ENCODE measurements at places on chromosomes 2 and 18.

- DNase-seq = peak; percentile 24
Measured at GRCh38 chr2:112493858-112494648, 12.1 kb downstream of the TTL start.

DNA sequence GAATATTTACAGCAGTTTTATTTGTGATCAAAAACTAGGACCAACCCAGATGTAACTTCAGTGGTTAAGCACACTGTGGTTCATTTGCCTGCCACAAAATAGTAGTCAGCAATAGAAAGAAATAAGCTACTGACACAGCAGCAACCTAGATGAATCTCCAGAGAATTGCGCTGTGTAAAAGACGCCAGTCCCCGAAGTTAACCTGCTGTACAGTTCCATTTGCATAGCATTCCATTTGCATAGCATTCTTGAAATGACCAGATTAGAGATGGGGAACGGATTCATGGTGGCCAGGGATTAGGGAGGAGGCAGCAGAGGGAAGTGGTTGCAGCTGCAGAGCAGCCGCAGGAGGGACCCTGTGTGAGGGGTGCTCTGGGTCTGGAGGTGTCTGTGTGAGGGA is 39.3 kb upstream of the NFATC1 start:
- DNase-seq = no peak

- DNase-seq = no peak
Measured at GRCh38 chr2:159459279-159459678, 157.1 kb downstream of the BAZ2B start.

GRCh38 chr2:30684996-30685395 is 122.2 kb downstream of the CAPN13 start:
- no peak for DNase-seq

- DNase-seq = no peak
Measured at GRCh38 chr2:76197428-76197827, 486.7 kb upstream of the GCFC2 start.

DNA sequence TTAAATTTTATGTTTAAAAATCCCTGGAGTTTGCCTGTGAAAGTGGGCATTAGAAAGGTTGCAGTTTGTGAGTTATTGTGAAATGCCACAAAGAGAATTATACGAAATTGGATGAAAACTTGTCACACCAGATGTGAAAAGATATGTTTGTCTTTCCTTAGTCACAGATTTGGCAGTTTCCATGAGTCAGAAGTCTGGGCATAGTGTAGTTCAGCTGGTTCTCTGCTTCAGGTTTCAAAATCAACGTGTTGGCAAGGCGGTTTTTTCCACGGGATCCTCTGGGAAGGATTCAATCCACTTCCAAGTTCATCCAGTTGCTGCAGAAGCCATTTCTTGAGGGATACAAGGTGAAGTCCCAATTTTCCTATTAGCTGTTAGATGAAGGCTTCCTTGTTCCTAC is 658.0 kb upstream of the CDH2 start:
- DNase-seq = peak; percentile 3

DNA sequence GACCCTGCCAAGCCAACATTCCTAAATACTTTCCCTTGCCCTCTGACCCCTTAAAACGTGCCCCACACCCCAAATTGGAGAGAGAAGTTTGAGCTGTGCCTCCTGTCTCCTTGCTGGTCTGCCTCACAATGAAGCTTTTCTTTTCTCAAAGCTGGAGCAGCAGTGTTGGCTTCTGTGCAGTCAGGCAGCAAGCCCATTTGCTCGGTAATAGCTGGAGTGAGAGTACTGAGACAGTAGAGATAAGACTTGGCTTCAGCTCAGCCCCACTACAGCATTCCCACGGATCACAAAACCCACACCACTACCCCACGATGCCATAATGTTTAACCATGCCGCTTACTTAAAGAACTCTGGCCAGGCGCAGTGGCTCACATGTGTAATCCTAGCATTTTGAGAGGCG is 73.0 kb downstream of the NCAPH start:
- DNase-seq = no peak

DNA sequence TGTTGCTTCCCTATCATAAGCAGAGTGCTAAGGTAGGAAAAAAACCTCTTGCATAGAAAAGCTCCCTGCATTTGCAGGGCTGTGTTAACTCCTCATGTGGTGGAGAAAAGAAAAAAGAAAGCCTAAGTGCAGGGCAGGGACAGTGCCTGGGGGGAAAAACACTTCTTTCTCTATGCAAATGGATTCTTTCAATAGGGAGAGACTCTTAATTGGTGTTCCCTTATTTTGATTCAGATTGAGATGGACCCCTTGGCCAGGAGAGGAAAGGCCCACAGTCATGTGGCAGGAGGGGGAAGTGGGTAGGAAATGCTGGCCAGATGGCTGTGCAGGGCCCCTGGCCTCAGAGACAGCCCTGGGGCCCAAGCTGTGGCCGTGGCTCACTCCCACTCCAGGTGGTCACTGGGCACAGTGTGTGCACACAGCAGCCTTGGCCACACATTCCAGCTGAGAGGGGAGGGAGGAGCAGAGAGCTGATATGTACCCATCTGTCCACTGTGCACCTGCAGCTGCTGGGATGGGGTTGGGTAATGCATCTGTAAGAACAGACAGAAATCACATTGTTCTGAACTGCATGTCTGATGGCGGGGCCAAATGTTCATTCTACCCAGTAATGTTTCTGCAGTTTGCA is 410.4 kb downstream of the DSC3 start:
- DNase-seq = no peak
